ENCODE measurements at places on chromosomes 5 and 9.

GRCh38 chr5:2015961-2016360 is 133.2 kb upstream of the IRX4 start:
- ATAC-seq = no peak

- ATAC-seq = peak; percentile 37
Observed at GRCh38 chr9:18890372-18890771, 142.6 kb downstream of the SAXO1 start.

- ATAC-seq = peak; percentile 70
Observed at GRCh38 chr5:43073597-43074546, 33.8 kb upstream of the ANXA2R start.

DNA sequence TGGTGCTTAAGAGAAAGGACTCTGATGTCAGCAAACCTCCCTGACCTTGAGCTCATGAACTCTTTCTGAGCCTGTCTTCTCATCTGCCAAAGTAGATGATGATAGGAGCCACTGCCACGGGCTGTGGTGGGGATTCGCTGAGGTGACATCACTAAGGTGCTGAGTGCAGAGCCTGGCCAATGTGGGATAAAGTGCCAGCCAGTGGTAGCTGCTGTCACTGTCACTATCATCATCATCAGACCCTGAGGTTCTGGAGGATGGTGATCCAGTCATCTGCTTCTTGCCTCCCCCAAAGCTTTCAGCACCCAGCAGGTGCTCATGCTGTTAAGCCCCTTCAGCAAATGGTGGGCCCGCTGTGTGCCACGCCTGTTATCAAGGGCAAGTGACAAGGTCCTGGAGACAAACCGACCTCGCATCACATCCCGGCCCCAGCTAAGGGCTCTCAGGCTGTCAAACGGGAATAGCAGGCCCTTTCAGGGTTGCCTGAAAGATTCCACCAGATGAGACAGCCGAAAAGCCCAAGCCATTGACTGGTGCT is 6.4 kb downstream of the FPGS start:
- no peak for ATAC-seq

DNA sequence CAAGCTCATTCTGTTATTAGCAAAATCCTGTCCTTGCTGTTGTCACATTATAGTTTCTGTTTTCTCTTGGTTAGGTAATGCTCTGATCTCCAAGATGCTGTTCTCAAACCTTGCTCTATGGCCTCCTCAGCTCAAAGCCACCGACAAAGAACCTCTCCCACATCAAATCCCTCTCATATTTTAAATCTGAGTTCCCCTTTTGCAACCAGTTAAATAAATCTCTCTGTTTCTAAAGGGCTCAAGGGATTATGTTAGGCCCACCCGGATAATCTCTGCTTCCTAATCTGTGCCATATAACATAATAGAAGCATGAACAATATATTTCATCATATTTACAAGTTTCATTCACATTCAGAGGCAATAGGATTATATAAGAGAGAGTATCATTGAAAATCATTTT is 286.0 kb downstream of the CYLC2 start:
- no peak for ATAC-seq

DNA sequence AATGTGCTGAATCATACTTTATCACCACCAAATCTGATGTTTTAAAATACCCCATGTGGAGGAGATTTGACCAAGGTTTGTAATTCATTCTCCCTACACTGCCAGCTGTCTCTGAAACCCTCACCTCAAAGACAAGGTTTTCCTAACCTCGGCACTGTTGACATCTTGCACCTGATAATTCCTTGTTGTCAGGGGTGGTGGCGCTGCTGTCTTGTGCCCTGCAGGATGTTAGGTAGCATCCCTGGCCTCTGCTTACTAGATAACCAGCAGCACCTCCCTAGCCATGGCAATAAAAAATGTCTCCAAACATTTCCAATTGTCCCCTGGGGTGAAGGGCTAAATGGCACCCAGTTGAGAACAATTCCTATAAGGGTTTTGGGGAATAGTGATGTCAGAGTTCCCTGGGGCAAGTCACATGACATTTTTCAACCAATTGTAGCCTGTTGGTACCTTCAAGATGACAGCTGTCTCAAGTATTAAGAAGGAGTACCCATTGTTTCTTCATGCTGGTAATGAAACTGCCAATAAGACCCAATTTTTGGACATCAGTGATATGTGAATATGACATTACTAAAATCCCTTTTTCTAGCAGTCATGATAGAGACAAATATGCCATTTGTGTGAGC is 160.6 kb upstream of the PLCXD3 start:
- ATAC-seq = no peak

DNA sequence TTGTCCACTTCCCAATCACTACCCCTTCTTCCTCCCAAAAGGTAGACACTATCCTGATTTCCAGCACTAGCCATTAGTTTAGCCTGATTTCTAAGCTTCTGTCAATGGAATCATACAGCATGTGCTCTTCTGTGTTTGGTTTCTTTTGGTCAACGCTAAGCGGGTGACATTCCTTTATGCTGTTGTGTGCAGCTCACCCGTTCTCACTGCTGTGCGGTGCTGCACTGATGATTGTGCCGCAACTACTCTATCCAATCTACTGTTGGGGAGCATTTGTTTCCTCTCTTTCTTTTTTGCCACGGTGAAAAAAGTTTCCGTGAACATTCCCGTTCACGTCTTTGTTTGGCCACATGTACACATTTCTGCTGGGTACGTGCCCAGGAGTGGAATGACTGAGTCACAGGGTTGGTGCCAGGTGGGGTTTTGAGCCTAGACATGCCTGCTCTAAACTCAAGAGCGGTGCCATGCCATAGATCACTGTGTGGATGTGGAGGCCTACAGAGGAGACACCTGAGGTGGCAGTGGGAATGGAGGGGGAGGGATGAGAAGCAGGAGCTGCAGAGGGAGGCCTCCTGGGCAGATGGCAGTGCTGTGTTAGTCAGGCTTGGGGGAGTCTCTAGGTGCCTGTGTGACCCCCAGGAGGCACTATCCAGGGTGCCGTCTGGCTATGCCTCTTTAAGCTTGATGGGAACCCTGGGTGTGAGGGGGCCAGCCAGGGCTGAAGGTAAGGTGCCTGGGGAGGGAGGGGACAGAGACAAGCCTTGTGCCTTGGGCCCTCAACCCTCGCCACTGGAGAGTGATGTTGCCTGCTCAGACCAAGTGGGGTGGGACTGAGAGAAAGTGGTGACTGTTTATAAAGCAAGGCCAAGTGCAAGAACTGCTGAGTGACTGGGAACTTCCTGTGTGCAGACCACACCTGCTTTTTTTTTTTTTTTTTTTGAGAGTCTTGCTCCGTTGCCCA is 11.4 kb upstream of the ANKRD33B start:
- peak; percentile 44 for ATAC-seq

DNA sequence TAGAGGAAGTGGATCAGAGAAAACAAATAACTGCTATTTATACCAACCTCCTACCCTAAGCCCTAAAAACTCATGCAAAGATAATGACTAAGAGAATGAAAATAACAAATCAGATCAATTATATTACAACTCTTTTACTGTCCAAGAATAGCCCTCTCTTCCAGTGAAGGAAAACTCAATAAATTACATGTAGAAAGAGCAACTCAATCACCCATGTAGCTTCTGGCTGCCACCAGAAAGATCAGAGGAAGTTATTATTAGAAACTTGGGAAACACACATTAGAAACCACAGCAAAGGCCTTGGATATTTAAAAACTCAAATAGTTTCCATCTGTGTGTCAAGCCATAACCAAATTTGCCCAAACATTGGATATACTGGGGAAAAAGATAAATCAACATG is 134.0 kb upstream of the TARS1 start:
- ATAC-seq = no peak

- peak; percentile 80 for ATAC-seq
Observed at GRCh38 chr9:77747163-77747562, 99.0 kb upstream of the GNA14 start.

- no peak for ATAC-seq
Observed at GRCh38 chr5:147689426-147689825, 93.1 kb downstream of the JAKMIP2 start.

DNA sequence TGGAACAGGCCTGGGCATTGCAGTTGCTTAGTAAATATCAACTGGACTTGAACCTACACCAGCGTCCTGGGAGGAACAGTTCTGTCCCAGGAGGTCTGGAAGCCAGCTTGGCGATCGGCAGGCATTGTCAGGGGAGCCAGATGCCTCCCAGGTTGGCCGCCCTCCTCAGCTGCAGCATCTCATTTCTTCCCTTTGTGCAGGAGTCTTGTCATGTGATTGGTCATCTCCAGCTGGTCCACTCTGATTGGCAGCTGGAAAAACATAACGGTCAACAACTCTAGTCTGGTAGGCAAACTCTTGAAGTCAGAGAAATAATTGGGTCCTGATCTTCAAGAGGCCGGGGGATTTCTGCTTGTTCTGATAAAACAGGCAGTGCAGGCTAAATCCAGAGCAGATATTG is 29.6 kb upstream of the NCS1 start:
- no peak for ATAC-seq

- peak; percentile 21 for ATAC-seq
Observed at GRCh38 chr5:150067405-150067960, 18.9 kb downstream of the CSF1R start.

DNA sequence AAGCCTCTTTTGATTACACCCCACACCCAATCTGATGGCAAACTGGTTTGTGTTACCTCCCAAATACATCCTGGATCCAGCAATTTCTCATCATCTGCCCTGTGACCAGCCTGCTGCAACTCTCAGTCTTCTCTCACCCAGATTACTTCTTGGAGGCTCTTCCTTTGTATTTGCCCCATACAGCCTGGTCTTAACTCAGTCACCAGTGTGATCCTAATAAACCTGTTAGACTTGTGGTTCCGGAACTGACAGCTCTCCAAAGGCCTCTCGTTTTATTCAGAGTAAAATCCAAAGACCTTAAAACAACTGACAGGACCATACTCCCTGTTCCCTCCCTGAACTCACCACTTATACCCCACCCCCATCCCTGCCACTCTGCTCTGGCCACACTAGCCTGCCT is 228.2 kb upstream of the PAPPA start:
- no peak for ATAC-seq

GRCh38 chr5:116719106-116719505 is 144.5 kb upstream of the SEMA6A start:
- ATAC-seq = no peak

DNA sequence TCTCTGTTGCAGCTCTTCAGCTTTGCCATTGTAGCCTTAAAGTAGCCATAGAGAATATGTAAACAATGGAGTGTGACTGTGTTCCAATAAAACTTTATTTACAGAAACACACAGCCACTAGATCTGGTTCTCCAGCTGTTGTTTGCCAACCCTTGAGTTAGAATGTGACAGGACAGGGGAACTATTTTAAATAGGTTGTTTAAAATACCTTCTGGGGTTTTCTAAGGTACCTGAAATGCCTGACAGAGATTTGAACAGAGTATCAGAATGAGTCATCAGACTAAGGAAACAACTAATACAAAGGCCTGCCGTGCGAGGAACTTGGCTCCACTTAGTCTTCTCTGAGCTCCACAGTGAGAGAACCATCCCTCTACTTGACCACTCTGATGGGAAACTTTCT is 85.4 kb downstream of the HSD17B4 start:
- peak; percentile 82 for ATAC-seq

DNA sequence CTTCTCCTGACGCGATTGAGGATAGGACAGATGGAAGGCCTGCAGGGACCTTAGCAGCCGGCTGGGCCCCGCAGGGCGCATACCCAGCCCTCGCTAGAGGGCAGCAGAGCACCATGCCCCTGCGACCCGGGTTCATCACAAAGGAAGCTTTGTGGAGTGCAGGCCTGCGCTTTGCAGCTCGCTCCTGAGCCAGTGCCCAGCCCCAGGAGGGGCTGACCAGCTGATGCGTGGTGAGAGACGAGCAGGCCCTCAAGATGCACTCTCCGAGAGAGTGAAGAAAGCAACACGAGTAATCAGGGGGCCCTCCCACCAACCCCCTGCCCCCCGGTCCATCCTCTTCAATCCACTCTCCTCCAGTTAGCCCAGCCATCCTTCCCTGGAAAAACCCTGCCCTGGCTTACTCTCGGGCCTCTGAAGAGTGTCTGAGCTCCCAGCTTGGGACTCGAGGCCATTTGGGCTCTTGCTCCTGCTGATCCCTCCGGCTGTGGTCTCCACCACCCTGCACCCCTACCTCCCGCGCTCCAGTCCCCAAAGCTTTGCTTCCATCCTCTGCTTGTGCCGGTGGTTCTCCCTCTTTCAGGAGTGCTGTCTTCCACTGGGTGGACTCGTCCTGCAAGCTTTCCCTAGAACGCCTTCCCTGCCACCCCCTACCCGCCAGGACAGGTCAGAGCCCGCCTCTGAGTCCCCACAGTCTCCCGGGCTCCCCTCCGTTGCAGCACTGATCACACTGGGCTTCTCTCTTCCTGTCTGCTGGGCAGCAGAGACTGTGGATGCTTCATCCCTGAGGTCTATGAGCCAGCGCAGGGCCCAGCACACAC is 9.1 kb upstream of the KIF12 start:
- peak; percentile 84 for ATAC-seq

- no peak for ATAC-seq
Observed at GRCh38 chr5:38719403-38719802, 126.4 kb upstream of the OSMR start.

GRCh38 chr5:157993986-157994691 is 135.2 kb upstream of the CLINT1 start:
- peak; percentile 53 for ATAC-seq
